ENCODE measurements at places on chromosomes 2 and 18.

- no peak for DNase-seq
Observed at GRCh38 chr2:101617188-101617587, 80.3 kb upstream of the MAP4K4 start.

GRCh38 chr2:136125236-136125635 lies 7.3 kb upstream of the CXCR4 start:
- DNase-seq, result no peak

GRCh38 chr18:56661360-56662062 lies 10.4 kb downstream of the WDR7 start:
- DNase-seq, result no peak

DNA sequence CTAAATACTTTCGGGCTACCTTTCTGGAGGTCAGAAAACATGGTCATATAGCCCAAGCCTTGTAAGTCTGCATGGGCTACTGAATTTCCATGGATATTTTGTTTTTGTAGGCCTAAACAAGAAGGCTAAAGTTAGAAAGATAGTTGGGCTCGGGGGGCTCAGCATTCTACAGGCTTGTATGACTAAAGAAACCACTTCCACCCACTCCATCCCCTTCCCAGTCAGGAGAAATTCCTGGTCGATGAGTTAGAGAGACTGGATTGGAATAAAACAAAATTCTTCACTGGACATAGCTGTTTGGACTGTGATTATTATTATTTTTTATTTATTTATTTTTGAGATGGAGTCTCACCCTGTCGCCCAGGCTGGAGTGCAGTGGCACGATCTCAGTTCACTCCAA lies 539.4 kb upstream of the TNP1 start:
- DNase-seq, result no peak

GRCh38 chr2:53498210-53498609 lies 269.4 kb upstream of the CHAC2 start:
- no peak for DNase-seq

- DNase-seq, result no peak
Observed at GRCh38 chr18:51490860-51491259, 293.4 kb upstream of the MEX3C start.

GRCh38 chr18:13511961-13512577 lies 214.3 kb downstream of the FAM210A start:
- DNase-seq, result no peak

Data from activated T-helper 9 cell treated with anti-CD3 and anti-CD28 coated beads, Interleukin-2, amount 50 U/mL, for 16 hours (primary cell).